ENCODE measurements at places on chromosomes 3 and 15.

GRCh38 chr3:113185194-113185835, 26.0 kb upstream of the BOC start:
- no peak for DNase-seq

GRCh38 chr3:192851821-192852372, 65.8 kb downstream of the MB21D2 start:
- no peak for DNase-seq

DNA sequence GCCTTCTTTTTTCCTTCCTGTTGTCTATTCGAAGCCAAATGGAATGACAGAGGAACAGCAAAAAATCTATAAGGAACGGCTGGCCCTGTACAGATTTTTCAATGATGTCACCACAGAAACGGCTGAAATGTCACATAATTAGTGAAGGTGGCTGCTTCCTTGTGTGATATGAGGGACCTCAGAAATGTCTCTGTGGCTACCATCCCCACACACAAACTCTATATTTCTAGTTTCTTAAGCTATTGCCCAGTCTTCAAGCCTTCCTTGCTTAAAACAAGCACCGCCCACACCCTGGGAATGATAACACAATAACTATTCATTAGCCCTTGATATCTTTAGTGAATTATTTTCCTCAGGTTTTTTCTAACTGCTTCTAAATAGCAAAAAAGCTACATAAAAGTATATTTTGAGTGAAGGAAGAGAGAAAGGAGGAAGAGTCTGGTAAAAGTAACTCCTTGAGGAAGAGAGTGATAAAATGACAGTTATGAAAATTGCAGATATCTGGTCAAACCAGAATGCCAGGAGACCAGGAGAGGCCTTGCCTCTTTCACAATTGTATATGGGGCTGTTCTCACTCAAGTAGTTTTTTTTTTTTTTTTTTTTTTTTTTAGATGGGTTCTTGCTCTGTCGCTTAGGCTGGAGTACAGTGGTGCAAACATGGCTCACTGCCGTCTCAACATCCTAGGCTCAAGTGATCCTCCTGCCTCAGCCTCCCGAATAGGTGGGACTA, 38.7 kb downstream of the FMN1 start:
- DNase-seq, result no peak

- DNase-seq, result no peak
Measured at GRCh38 chr3:164748626-164749025, 329.7 kb downstream of the SI start.

DNA sequence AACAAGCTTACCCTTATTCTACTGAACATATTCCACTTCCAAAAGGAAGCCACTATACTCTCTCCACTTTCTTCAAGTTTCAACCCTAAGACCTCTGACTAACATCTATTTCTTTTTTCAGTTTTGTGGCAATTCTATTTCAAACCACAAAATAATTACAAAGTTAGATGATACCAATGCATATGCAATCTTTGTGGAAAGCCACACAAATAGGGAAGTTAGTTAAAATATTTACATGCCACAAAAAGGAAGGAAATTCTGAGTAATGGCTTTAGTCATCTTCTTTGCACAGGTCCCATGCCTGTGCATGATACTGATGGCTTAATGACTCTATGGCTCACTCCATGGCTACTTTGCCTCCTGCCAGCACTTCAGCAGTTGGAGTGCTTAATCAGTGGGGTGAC, 57.0 kb upstream of the MCTP2 start:
- peak; percentile 54 for DNase-seq

- no peak for DNase-seq
Measured at GRCh38 chr3:198088421-198088955, 128.5 kb downstream of the LMLN start.

- peak; percentile 17 for DNase-seq
Measured at GRCh38 chr3:184812662-184813042, 686 bp downstream of the VPS8 start.

- DNase-seq, result no peak
Measured at GRCh38 chr15:69825941-69826818, 271.5 kb downstream of the TLE3 start.
